ENCODE measurements at places on chromosomes 1 and 21.

GRCh38 chr1:47439819-47440598, 2.2 kb downstream of the FOXD2 start:
- no peak for DNase-seq

DNA sequence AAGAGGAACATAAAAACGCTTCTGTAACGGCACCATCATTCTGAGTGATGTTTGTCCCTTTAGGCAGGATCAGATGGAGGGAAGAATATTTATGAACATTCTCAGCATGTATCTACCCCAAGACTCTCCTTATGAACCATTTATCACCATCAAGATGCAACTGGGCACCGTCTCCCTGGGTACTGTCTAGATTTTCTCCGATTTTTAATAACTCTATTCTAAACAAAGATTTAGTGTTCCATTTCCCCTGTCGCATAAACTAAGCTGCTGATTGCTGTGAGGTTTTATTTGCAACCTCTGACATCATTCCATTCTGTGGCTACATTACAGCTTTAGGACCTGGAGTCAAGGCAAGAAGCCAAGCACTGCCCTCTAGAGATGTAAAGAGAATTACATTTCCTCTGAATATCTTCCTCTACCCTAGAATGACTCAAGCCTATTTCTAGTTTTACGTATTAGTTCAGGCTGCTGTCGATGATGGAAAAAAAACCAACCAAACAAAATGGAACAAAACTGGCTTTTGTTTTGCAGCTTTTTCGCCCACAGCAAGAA, 130.1 kb upstream of the MAP1LC3C start:
- no peak for DNase-seq

- DNase-seq = no peak
These were observed 135.4 kb downstream of the LMO4 start for GRCh38 chr1:87464022-87464490.

DNA sequence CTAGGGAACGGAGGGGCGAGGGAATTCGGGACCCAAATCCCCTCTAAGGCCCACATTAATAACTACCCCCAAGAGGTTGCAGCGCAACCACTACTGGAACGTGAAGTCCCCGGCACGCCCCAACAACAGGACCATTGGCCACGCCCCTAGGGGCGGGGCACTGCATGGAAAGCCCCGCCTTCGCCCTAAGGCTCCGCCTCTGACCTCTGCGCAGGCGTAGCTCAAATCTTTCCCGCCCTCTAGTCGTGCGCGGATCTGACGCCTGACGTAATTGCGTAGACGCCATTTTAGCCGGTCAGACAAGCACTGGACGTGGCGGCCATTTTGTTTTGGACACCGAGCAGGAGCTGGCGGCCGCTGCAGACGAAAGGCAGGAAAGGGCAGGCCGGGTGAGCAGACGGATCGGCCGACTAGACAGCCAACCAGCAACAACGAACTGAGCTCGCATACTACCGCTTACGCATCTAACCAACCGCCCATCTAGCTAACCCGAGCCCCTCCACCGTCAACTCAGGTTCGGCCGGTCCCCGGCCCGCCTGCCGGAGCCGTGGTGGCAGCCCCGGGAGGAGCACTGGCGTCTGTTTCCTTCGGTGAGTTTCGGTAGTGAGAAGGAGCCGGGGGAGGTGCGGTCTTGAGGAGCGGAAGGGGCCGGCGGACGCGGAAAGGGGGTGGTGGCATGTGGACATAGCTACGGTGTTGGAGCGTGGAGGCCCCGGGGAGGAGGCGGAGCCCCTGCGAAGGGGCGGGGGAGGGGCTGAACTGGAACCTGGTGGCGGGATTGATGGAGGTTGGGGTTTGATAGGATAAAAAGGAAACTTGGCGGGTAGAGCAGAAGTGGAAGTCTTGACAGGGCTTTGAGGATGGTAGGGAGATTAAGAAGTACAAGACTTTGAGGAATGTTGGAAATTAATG, at the start of gene CHTOP:
Gene CHTOP (plus strand): TSS at position 313 of the 912 bp plus-strand sequence. CDS start 2,523 bp downstream, outside the sequence.
- peak; percentile 97 for DNase-seq

GRCh38 chr1:55060133-55060999, 21.0 kb downstream of the PCSK9 start:
- DNase-seq = no peak

DNA sequence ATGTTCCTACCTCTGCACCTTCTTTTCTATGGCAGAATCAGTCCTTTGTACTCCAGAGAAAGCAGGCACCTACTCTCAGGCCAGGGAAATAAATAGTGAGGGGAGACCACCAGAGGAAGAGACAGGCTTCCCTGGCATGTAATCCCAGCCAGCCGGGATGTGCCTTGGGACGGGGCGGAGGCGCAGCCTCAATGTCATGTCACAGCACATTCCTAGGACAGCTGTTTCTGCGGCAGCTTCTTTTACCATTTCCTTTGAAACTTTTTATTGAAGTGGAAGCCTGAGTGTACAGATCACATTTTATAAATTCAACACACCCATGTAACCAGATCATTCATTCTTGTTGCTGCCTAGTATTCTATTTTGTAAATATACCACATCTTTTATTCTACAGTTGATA, 67.9 kb upstream of the ZNF326 start:
- no peak for DNase-seq

DNA sequence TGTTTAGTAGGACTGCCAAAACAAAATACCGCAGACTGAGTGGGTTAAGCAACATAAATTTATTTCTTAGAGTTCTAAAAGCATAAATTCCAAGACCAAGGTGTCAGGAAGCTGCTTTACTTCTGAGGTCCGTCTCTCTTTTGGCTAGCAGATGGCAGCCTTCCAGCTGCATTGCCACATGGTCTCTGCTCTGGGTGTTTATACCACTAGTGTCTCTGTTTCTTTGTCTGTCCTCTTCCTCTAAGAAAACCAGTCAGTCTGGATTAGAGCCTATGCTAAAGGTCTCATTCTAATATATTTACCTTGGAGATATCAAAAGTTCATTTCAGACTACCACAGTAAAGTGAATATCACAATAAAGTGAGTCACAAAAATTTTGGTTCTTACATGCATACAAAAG, 519.8 kb downstream of the COL11A1 start:
- no peak for DNase-seq

GRCh38 chr1:12049616-12050015, 13.5 kb upstream of the TNFRSF8 start:
- DNase-seq = no peak

DNA sequence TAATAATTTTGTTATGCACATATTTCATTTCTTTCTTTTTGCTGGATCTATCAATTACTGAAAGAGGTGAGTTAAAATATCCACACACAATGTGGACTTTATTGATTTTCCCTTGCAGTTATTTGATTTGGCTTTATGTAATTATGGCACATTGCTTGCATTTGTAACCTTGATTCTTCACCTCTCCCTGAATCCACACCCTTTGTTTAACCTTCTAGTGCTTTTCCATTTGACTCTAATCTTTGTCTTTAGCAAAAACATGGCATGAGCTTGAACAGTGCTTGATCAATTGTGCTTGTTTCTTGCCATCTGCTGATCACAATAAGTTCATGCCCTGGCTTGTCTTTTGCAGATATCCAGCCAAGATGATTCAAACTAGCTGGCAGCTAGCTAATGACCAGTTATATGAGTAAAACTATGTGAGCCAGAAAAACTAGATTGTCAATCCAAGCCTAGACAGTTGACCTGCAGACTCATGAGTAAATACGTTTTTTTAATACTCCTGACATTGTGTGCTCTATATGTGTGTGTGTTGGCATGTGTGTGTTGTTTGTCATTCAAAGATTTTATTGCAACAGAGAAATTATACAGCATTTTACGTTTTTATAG, 899.2 kb downstream of the NCAM2 start:
- no peak for DNase-seq
